Natural killer cell treated with Interleukin-12 subunit alpha and Interleukin-12 subunit beta and Interleukin-15 and Interleukin-18, amount 100 ng/mL, for 72 hours (primary cell): ENCODE measurements at places on chromosomes 11 and 22. TPM values are rescaled to one million over a fixed set of nuclear protein-coding genes. Genes with fewer than 3 reads are reported as not detected.

DNA sequence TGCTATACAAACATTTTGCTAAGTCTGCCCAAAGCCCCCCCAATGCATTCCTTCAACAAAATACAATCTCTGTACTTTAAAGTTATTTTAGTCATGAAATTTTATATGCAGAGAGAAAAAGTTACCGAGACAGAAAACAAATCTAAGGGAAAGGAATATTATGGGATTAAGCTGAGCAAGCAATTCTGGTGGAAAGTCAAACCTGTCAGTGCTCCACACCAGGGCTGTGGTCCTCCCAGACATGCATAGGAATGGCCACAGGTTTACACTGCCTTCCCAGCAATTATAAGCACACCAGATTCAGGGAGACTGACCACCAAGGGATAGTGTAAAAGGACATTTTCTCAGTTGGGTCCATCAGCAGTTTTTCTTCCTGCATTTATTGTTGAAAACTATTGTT, 92.4 kb downstream of the RRAS2 start:
- no peak overlapping the region for H3K27ac ChIP-seq
- peaks cover 16% of the 10 kb centered on the region for H3K4me1 ChIP-seq
- no peaks in the 10 kb centered on the region for H3K27me3 ChIP-seq
- no peak for DNase-seq
- no peaks in the 10 kb centered on the region for H3K36me3 ChIP-seq

The APOBEC3A gene
- total RNA-seq, result not detected

DNA sequence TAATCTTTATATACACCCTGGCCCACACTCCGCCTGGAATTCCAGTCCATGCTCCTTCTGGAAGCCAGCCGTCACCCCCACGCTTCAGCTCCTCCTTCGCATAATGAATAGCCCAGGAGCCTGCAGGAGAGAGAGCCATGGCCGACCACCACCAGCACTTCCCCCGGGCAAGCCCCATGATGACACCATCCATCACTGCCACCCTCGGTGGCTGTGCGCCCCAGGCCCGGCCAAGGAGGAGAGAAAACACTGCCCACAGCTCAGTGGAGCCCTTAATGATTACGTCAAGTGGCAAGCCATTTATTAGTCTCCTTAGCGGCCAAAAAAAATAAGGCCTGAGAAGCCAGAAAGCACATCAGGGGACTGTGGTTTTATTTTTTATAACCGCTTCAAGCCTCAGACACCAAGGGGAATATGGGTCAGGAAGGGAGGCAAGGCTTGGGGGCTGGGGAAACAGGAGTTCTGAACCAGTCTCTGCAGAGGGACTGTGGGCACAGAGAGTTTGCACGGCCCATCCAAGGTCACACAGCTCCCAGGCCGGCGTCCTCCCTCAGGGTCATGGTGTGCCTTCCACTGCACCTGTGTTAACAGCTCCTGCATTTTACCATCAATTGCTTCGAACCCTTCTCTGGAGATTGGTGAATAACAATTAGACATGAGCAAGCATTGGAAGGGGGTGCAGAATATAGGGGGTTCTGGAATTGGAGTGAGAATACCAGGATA, 134.3 kb downstream of the MN1 start:
- H3K4me1 ChIP-seq, result no peaks in the 10 kb centered on the region
- H3K27me3 ChIP-seq, result peaks cover 20% of the 10 kb centered on the region
- no peaks in the 10 kb centered on the region for H3K36me3 ChIP-seq
- H3K4me3 ChIP-seq, result no peak overlapping the region

DNA sequence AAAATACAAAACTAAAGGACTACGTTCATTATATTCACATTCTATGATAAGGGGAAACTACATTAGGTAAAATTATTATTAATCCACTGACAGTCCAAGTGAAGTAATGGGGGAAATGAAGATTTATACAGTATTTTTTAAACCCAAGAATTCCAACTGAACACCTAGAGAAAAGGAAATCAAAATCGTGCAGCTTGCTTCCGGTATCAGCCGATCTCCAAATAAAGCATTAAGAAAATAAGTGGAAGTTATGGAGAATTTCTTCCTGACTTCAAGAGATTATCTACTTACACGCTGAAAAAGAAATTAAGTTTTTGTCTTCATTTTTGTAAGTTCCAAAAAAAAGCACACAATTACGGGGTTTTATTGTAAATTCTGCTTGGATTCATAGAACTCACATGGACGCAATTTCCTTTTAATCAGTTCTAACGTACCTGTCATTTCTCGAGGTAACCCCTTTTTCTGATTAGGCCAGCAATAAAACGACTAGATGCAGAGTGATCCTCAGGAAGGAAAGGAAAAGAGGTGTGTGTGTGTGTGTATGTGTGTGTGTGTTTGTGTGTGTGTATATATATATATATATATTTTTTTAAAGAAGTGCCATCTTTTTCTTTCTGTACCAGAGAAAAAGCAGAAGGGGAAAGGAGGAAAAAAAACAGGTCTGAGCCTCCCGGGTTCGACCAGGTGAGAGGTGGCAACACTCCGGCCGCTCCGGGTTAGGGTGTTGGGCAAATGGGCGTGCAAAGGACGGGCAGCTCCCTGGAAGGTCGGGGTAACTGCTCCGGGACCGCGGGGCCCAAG, 1.1 kb downstream of the ZBTB44 start:
- H3K27me3 ChIP-seq, result no peaks in the 10 kb centered on the region
- H3K4me1 ChIP-seq, result peaks cover 34% of the 10 kb centered on the region
- peak overlapping the region; percentile 98 for H3K4me3 ChIP-seq
- H3K27ac ChIP-seq, result peak overlapping the region; percentile 91
- H3K36me3 ChIP-seq, result no peaks in the 10 kb centered on the region

- no peak overlapping the region for H3K4me3 ChIP-seq
- H3K36me3 ChIP-seq, result no peaks in the 10 kb centered on the region
- no peak overlapping the region for H3K27ac ChIP-seq
- no peaks in the 10 kb centered on the region for H3K27me3 ChIP-seq
- H3K4me1 ChIP-seq, result no peaks in the 10 kb centered on the region
- no peak for DNase-seq
These were observed 91.9 kb upstream of the NTM start for GRCh38 chr11:131278472-131278871.

DNA sequence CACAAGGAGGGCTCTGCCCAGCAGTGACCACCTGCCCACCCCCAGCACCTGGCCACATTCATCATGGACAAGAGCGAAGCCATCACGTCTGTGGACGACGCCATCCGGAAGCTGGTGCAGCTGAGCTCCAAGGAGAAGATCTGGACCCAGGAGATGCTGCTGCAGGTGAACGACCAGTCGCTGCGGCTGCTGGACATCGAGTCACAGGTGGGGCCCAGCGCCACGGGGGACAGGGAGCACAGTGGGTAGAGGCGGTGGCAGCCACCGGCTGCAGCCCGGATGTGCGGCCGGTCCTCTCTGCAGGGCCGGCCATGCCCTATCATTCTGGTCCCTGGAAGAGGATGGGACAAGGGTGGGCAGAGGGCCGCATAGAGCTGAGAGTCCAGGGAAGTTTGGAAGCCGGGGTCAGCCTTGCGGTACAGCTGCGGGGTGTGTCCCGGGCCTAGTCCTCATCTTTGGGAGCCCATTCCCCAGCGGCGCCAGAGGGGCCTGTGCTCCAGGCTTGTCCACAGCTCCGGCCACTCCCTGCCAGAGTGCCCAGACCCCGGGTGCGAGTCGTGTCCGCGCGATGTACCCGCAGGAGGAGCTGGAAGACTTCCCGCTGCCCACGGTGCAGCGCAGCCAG, 14.1 kb downstream of the EPS8L2 start:
- no peaks in the 10 kb centered on the region for H3K36me3 ChIP-seq
- peaks cover 15% of the 10 kb centered on the region for H3K27me3 ChIP-seq
- H3K4me1 ChIP-seq, result peaks cover 12% of the 10 kb centered on the region
